ENCODE measurements at places on chromosomes 16 and 17.

DNA sequence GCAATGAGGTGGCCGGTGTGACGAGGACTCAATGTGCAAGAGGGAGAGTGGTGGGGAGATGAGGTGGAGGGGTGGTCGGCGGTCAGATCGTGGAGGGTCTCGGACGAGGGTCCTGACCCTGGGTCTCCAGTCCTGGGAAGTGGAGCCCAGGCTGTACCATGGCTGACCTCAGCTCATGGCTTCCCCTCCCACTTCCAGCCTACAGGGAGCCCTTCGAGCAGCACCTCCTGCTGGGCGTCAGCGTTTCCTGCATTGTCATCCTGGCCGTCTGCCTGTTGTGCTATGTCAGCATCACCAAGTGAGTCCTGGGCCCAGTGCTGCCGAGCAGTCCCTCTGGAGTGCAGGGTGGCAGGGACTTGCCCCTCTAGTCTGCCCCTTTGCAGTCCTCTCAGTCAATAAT, 41.8 kb downstream of the IL4R start:
- no peak for DNase-seq

- DNase-seq: peak; percentile 53
Measured at GRCh38 chr16:47142821-47143676, 696 bp downstream of the NETO2 start.

- no peak for DNase-seq
Measured at GRCh38 chr16:35492225-35492624, 2032.8 kb downstream of the TP53TG3F start.

GRCh38 chr16:5895137-5895536, 797.5 kb upstream of the EEF2KMT start:
- DNase-seq: no peak

- DNase-seq: no peak
Measured at GRCh38 chr17:8121681-8122421, 2.1 kb downstream of the HES7 start.

GRCh38 chr17:63369233-63369632, 76.9 kb downstream of the CYB561 start:
- DNase-seq: no peak

- DNase-seq: no peak
Measured at GRCh38 chr16:46719528-46719927, 28.6 kb downstream of the MYLK3 start.

GRCh38 chr17:20278805-20279204, 188.5 kb downstream of the LGALS9B start:
- no peak for DNase-seq

- DNase-seq: no peak
Measured at GRCh38 chr16:50621452-50621792, 59.7 kb downstream of the SNX20 start.

GRCh38 chr17:80138856-80139426, 8.0 kb downstream of the EIF4A3 start:
- no peak for DNase-seq

- DNase-seq: peak; percentile 8
Measured at GRCh38 chr17:62109378-62109902, 44.4 kb upstream of the MED13 start.

DNA sequence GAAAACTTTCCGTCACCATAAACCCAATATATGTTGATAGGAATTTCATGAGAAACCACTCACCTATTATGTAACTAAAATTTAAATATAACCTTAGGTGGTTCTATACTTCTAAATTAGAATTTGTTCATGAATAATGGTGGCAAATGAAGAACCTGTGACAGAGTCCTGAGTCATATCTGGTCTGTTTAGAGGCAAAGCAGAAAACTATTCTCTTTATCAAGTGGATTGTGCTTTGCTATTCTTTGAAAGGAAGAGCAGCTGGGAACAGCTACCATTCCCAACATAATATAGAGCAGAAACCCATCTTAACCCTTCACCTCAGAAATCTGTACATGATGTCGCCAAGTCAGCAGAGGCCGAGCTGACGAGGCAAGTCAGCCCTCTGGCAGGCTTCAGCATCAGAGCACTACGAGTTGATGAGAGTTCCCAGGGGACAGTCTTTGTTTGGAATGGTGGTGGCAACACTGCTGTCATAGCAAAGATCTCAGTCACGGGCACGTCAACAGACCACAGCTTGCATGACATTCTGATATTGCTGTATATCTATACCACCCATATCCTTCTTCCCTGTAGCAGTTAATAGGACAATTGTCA, 631.9 kb upstream of the CA10 start:
- no peak for DNase-seq

DNA sequence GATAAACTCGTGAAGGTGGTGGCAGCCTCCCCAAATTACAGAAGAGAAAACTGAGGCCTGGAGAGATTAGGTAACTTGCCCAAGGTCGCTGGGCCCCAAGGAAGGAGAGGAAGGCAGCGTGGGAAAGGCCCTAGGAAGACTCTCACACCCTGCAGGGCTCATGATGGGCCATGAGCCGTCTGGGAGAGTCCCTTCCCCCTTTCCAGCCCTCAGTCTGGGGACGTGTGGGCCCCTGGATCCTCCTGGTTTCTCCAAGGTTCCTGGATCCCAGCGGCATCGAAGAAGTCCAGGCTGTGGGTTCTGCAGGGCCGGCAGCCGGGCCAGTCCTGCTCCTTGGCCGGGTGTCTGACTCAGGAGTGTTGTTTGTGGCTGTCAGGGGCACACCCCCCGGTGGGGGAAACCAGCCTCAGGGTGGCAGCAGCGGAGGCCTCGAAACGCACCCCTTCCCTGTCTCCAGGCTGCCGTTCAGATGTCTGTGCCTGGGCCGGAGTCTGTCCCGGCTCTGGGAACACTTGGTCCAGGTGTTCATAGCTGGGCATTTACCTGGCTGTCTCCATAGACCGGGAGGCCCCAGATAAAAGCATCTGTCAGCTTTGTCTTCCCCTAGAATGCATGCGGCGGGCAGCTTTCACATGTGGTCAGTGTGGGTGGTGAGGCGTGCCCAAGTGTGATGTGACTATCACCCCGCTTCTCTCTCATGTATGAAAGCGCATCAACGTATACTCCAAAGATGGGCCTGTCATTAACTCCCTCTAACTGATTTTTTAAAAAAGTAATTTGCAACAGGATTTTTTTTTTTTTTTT, 3.7 kb upstream of the RAP1GAP2 start:
- DNase-seq: peak; percentile 72

DNA sequence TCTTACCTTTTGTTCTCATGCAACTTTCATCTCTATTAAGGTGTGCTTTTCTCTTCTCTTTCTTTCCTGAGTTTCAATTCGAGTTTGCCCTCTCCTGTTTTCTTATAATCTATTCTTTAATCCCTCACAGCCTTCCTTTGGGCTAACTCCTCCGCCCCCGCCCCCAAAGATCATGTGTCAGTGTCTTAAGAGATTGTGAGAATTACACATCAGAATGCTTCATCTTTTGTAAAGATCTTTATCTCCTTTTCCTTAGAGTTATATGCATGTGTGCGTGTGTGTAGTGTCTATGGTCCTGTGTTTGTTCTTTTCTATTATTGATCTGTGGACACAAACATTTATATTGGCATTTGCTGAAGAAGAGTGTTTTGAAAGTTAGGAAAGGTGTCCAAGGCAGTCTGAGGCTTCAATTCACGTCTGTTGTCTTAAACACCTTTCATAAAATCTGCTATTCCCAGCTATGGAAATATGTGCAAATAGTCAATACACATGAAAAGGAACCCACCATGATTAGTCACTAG, 6.1 kb upstream of the ALDH3A2 start:
- no peak for DNase-seq

DNA sequence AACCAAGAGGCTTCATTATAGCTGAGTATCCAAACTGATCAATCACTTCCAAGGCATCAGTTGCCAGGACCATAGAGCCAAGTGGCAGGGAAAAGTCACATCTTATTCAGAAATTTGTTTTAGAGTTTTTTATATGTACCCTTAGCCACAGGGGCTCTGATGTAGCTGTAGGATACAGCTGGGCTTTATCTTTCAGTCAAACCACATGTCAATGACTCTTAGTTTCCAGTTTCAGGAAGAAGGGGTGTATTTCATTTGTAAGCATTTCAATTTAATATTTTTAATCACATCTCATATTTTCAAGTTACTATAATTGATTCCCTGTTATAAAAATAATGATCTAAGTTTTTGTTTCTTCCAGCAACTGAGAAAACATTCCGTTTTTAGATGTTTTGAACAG, 2.9 kb upstream of the FLCN start:
- no peak for DNase-seq

GRCh38 chr16:13866073-13866472, 53.9 kb upstream of the ERCC4 start:
- no peak for DNase-seq

GRCh38 chr16:19871721-19872120, 12.9 kb downstream of the GPRC5B start:
- no peak for DNase-seq

- DNase-seq: no peak
Measured at GRCh38 chr16:59432896-59433295, 698.8 kb upstream of the GOT2 start.

GRCh38 chr17:29846298-29846697, 83.7 kb downstream of the SSH2 start:
- no peak for DNase-seq

DNA sequence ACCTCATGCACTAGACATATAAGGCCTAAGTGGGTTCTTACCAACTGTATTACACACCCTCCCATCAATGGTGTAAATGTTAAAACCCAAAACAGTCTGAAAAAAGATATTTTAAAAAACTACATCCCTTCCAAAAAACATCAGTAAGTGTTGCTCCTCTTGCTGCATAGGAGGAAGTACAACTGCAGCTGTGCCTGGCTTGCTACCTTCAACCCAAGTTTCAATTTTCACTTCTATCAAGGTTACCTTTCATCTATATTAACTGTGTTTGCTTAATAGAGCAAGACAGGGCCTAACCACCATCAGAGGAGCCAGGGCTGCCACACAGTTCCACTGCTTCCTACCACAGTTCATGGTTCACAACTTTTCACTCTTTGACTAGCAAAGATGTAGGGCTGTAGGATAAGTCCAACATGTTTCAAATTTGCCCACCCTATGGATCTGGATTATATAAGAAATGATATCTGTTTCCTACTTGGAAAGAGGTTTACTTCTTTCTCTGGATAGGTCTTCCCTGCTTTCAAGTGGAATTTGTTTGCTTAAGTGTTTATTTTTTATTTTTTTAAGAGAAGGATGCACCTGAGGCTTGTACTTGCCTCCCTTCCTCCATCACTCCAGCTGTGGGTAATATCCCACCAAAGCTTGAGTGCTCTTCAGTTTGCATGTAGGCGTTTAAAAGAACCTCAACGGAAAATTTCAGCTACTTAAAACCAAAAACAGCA, 56.7 kb downstream of the GRB7 start:
- DNase-seq: no peak

GRCh38 chr17:56548661-56549060, 44.8 kb upstream of the NOG start:
- no peak for DNase-seq

- DNase-seq: no peak
Measured at GRCh38 chr17:31580706-31581490, 189.4 kb downstream of the RAB11FIP4 start.

- no peak for DNase-seq
Measured at GRCh38 chr16:46614006-46614405, 7.2 kb downstream of the SHCBP1 start.

DNA sequence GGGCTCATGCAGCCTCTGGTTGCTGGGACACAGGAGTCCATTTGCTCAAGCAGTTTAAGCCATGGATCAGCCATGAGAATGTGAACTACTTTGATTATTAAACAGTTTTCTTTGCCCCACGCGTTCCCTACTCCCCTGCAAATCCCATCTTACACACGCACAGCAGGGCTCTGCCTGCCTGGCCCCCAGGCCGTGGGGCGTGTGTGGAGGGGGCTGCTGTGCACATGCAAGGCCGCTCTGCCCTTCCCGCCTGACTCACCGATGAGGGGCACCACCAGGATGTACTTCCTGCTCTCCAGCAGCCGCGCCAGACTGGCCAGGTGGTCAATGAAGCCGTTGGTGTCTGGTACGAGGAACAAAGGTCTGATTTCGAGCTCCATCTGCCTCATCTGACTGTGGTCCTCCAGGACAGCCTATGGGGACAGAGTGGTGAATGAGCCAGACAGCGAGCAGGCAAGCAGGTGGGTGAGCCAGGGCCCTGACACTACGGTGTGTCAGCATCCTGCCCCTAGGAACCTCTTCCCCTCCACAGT, 13.7 kb downstream of the HIC1 start:
- no peak for DNase-seq

- no peak for DNase-seq
Measured at GRCh38 chr16:8655184-8655717, 19.2 kb upstream of the ABAT start.

GRCh38 chr16:12160815-12161550, 184.4 kb downstream of the SNX29 start:
- no peak for DNase-seq

DNA sequence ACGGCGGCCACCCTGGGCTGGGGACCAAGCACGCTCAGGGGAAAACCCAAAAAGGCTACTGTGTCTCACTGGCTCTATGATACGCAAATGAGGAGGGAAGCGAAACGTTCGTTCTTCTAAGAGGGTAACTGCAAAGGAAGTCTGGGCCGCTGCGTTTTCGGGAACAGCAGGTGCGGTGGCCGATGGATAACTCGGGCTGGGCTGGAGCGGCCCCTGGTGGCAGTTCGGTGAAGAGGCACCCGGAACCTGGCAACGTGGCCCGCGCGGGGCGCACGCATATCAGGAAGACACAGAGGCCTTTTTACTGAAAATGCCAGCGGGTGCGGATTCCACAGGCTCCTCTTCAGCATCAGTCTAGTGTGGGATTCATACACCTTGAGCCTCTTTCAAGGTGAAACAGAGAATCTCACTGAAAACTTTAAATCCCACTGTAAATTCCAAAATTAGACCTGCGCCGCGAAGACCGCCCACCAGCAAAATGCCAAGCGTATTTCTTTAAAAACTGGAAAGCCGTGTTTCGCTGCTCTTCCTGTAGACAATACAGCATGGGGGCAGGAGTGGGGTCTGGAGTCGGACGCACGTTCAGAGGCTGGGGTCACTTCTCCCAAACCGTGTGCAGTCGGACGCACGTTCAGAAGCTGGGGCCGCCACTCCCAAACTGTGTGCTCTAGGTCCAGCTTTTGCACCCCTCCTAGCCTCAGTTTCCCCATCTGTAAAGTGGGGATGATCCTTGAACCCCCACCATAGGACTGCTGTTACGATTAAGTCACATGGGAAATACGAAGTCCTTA, 44.4 kb upstream of the METTL9 start:
- DNase-seq: peak; percentile 86

DNA sequence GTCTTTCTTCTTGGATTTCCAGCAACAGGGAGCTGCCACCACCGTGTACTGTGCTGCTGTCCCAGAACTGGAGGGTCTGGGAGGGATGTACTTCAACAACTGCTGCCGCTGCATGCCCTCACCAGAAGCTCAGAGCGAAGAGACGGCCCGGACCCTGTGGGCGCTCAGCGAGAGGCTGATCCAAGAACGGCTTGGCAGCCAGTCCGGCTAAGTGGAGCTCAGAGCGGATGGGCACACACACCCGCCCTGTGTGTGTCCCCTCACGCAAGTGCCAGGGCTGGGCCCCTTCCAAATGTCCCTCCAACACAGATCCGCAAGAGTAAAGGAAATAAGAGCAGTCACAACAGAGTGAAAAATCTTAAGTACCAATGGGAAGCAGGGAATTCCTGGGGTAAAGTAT, 389.0 kb downstream of the MAF start:
- no peak for DNase-seq

- DNase-seq: no peak
Measured at GRCh38 chr16:50602531-50603205, 54.5 kb downstream of the NKD1 start.

- peak; percentile 82 for DNase-seq
Measured at GRCh38 chr16:2927010-2927646, 15.4 kb downstream of the FLYWCH1 start.

- no peak for DNase-seq
Measured at GRCh38 chr17:68305142-68305541, 13.8 kb downstream of the ARSG start.

- DNase-seq: no peak
Measured at GRCh38 chr16:59190731-59191130, 456.6 kb upstream of the GOT2 start.

GRCh38 chr16:2037647-2038381, 9.8 kb downstream of the NTHL1 start:
- DNase-seq: no peak

Measured in stimulated activated CD8-positive, alpha-beta memory T cell treated with anti-CD3 and anti-CD28 coated beads, Interleukin-7, amount 100 ng/mL, for 4 hours (primary cell).